ENCODE measurements at places on chromosomes 13 and 19.

- no peak for DNase-seq
Observed at GRCh38 chr13:51996641-51997040, 14.6 kb downstream of the ATP7B start.

GRCh38 chr19:40502647-40503319 lies 36.0 kb downstream of the SPTBN4 start:
- no peak for DNase-seq

GRCh38 chr13:57653229-57653989 lies 21.9 kb downstream of the PCDH17 start:
- DNase-seq, result no peak

GRCh38 chr19:17107546-17108452 lies 32.2 kb downstream of the MYO9B start:
- DNase-seq, result peak; percentile 80

DNA sequence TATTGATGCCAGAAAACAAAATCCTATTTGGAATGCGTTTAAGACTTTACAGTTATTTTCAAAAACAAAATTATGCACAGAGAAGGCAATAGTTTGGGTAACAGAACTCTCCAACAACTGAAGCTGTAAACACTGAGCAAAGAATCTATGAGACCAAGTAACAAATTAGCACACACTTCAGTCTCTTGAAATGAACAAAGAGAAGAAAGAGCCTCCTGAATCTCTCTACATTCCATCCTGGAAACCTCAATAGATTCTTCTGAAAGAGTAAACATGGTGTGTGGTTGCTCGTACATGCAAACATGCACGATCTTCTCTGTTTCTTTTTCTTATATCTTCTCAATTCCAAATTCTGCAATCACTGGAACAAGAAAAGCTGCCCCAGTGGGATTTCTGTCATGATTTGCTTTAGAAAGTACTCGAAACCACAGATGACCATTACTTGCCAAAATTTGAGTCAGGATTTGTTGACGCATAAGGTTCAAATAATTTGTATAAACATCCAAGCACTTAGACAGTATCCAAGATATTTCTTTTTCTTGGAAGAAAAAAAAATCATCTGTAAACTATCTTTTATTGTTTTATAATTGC lies 137.9 kb upstream of the DACH1 start:
- no peak for DNase-seq

- no peak for DNase-seq
Observed at GRCh38 chr13:35925669-35926068, 205.5 kb downstream of the DCLK1 start.

GRCh38 chr13:43036351-43037250 lies 13.2 kb downstream of the DNAJC15 start:
- peak; percentile 58 for DNase-seq

- no peak for DNase-seq
Observed at GRCh38 chr13:108728370-108728769, 99.0 kb downstream of the MYO16 start.

- peak; percentile 46 for DNase-seq
Observed at GRCh38 chr13:22915442-22916082, 265.2 kb upstream of the SGCG start.

DNA sequence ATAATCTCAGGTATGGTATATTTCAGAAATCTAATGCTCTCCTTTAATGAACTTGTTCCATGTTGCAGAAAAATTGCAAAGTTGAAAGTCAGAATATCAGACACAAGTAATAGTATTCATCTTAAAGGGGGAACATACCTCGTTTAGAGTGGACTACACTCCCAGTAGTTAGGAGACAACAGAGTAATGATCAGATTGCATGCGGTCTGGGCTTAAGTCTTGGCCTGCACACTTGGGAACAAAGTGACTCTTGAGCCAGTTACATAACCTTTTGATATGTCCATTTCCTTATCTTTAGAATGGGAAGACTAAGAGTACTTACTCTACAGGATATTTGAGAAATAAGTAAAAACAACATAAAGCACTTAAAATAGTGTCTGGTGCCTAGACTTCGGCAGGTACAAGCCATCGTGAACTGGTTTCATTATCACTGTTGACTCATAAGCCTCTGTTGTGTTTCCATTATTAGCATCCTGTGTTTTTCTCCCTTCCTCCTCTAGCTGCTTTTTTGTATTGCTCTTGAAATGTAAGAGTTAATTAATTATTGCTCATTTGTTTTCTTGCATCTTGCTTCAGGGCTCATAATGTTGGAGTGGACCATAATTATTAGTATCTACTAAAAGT lies 53.0 kb downstream of the DPY19L3 start:
- no peak for DNase-seq

DNA sequence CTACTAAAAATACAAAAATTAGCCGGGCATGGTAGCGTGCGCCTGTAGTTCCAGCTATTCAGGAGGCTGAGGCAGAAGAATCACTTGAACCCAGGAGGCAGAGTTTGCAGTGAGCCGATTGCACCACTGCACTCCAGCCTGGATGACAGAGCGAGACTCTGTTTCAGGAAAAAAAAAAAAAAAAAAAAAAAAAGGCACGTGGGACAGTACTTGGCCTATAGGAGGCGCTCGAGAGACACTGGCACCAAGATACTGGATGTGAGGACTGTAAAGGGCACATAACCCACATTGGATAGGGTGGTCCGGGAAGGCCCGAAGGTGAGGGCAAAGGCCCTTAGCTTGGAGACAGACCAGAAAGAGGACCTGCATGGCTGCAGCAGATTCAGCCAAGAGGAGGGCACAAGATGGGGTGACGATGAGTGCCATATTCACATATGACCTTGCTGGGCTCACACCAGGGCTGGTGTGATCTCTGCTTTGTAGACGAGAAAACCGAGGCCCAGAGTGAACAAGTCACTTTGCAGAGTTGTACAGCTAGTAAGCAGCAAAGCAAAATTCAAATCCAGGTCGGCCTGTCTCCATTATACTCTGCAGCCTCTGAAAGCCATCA lies 89.4 kb downstream of the DPF1 start:
- no peak for DNase-seq

- DNase-seq, result no peak
Observed at GRCh38 chr19:14758816-14759215, 19.5 kb downstream of the ADGRE2 start.

GRCh38 chr13:43238341-43239083 lies 215.1 kb downstream of the DNAJC15 start:
- no peak for DNase-seq

DNA sequence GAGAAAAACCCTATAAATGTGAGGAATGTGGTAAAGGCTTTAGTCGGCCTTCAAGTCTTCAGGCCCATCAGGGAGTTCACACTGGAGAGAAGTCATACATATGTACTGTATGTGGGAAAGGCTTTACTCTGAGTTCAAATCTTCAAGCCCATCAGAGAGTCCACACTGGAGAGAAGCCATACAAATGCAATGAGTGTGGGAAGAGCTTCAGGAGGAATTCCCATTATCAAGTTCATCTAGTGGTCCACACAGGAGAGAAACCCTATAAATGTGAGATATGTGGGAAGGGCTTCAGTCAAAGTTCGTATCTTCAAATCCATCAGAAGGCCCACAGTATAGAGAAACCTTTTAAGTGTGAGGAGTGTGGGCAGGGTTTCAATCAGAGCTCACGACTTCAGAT lies 11.7 kb downstream of the ZNF226 start:
- DNase-seq, result no peak

- DNase-seq, result peak; percentile 73
Observed at GRCh38 chr19:33235269-33235995, 9.8 kb upstream of the SLC7A10 start.

DNA sequence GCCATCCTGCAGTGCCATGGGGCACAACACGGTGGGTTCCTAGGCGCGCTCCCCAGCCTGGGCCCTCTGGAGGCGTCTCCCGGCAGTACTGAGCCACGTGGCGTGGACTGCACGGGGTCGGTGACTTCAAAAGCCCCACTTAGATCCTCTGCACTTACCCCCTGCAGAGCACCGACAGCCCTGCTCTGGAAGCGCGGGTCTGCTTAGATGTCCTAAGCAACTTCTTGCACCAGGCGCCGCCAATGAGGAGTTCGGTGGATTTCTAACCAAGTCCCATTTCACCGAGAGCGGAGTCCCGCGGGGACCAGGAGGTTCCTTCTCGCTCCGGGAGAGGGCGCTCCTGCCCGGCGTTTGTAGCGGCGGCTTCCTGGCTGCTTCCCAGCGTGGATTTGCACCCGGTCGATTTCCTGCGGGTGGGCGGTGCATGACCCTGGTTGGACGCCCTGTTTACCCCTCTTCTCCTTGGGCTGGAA lies 25.2 kb upstream of the ZNF845 start:
- DNase-seq, result no peak

DNA sequence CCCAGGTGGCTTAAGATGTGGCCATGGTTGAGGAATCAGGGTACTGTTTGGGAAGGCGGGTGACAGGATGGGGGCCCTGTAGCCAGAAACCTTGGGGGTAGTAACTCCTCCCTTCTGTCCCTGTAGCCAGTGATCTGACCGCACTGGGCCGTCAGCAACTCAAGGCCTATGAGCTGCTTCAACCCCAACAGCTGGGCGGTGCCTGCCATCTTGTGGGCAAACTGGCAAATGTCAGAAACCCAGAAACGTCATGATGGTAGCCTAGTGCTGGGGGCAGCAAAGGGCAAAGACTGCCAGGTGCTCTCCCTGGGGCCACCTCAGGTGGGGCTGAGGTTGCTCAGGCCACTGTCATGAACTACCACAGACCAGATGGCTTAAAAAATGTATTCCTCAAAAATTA lies 3.5 kb downstream of the COPE start:
- no peak for DNase-seq

DNA sequence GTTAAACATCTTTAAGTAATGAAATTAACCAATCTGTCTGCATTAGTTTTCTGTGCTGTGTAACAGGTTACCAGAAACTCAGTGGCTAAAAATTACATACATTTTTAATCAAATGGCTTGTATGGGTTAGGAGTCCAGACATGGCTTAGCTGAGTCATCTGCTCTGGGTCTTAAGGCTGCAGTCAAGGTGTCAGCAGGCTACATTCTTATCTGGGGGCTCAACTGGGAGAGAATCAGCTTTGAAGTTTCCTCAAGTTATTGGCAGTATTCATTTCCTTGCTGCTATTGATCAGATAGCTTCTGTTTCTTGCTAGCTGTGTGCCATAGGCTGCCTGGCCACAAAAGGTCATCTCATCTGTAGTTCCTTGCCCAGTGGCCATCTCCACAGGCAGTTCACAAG lies 1163.0 kb downstream of the DIAPH3 start:
- no peak for DNase-seq

- DNase-seq, result no peak
Observed at GRCh38 chr19:13066933-13067807, 35.5 kb downstream of the LYL1 start.

DNA sequence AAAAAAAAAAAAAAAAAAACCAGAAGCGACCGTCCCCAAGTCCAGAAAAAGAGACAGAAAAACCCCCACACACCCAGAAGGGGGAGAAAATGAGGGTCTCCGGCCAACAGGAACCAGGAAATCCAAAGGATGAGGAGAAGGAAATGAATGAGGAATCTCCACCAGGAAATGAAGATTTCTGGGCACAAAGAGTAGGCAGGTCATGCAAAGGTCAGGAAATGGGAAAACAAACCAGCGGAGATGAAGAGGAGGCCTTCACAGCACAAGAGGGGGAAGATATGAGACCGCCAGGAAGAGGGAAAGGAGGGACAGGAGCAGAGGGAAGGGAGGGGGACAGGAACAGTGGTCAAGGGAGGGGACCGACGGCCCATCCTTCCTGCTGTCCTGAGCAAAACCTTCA lies 5.8 kb downstream of the TEAD2 start:
- DNase-seq, result no peak

- no peak for DNase-seq
Observed at GRCh38 chr19:10888421-10888866, 17.1 kb downstream of the CARM1 start.

DNA sequence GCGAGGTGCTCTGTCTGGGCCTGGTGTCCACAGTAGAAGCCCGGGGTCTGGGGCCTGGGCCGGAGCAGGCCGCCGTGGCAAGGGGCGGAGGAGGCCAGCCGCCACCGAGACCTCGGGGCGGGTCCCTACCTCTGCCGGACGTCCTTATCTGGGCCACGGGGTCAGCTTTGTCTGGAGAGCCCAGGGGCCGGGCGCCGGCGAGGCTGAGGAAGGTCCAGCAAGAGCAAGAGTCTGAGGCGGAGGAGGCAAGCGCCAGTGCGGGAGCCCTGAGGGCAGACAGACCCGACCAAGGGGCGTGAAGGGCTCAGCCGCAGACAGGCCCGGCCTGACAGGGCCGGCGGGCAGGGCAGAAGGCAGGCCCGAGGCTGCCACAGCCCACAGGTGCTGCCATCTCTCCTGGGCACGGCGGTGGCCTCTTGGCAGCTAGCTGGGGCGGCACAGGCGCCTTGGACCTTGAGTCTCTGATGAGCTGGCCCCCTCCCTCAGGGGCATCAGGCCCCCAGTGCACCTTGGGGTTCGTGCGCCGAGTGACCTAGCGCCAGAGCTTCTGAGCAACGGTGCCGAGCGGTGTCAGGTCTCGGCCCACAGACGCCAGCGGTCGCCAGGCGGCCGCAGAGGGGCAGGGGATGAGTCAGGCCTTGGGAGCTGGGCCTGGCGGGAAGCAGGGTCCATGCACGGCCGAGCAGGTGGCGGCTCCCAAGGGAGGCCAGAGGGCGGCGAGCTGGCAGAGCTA lies 19.1 kb upstream of the AKAP8 start:
- peak; percentile 83 for DNase-seq

GRCh38 chr13:96858133-96858826 lies 136.0 kb downstream of the OXGR1 start:
- DNase-seq, result no peak

Measured in upper lobe of left lung (tissue), 6 donors.